ENCODE measurements at places on chromosomes 6 and 20.
A peak's percentile ranks its signal among the peaks of the same experiment; 100 is the strongest.

DNA sequence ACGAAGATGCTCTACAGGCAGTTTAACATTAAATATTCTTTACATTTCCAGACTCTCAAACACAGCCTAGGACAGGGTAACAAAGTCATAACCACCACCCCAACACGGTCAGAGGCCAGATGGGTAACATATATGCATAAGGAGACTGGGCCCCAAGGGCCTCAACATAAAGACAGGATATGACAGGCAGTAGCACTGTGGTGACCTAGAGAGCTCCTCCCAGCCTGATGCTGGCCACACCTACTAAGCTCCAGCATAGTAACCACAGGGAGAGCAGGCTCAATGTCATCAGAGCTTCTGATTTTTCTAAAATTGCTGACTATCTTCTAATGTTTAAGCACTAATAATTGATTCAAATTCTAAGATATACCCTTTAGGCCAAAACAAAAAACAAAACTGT, 21.7 kb downstream of the SMLR1 start:
- no peak for DNase-seq

DNA sequence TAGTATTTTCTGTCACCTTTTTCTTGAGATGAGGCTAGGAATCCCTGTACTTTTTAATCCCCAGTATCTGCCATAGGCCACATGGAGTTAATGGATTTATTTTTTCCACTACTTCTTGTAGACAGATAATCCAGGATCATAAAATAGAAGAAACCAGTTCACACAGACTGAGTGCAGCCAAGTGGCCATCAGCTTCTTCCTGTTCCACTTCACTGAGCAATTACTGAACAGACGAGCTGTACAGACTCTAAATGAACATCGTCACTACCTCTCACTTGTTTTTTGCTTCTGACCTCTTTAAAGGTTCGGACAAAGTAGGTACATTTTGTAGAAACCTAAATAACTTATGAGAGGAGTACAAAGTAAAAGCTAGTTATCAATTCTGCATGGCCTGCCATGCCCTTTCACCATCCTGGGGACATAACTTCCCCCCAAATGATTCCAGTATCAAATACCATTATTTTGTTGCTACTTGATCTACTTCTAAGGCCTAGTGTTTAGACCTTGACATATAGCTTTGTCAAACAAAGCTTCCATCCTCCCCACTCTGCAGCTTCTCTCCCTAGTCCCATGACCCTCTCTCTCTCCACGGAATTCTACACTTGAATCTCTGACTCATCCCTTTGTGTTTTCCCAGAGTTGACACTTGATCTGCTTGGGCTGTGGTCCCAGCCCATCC, 34.4 kb upstream of the ARHGAP18 start:
- peak; percentile 69 for DNase-seq

- DNase-seq, result no peak
Observed at GRCh38 chr6:66226109-66226508, 519.1 kb upstream of the EYS start.

DNA sequence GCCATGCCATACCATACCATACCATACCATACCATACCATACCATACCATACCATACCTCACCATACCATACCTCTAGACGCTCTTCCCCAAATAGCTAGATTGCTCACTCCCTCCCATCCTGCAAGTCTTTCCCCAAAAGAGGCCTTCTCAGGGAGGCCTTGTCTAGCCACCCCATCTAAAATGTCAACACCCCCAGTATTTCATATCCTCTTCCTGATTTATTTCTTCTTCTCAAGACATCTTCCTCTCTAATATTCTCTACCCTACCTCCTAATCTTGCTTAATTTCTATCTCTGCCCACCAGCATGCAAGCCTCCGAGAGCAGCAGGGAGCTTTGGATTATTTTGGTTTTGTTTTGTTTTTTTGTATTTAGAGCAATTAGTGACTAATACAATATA, 225.2 kb upstream of the RREB1 start:
- DNase-seq, result no peak

DNA sequence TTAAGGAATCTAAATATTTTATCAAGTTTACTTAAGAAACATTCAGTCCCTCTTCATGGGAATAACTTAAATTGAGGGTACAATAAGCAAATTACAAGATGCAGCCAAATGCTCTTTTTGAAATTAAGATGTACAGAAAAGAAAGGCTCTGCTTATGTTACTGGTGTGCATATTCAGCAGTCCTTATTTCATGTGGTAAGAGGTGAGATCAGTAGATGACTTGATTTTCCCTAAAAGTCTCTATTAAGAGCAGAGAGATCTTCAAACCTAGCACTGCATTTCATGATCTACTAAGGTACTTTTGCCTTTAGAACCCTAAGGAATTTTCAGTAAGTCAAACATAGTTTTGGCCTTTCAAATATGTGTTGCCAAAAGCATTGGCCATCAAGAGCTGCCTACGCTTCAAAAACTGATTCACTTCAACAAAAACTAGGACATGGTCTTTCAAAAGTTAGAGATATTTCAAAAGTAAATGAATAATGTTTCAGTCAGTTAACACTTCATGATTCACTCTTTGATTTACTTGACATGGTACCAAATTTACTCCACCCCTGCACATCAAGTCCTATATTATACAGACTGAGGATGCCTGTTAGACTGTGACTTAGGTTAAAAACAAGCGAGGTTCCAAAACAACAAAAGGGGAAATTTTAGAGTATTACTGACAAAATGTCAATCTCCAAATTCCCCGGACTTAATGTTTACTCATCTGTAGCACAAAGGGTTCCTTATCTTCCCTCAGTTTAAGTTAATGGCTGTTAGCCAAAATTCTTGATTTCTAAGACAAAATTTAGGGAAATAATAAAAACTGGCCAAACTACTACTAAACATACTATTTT, 19.2 kb downstream of the C6orf62 start:
- DNase-seq, result no peak

GRCh38 chr6:166716910-166717617, 90.0 kb upstream of the RPS6KA2 start:
- no peak for DNase-seq

DNA sequence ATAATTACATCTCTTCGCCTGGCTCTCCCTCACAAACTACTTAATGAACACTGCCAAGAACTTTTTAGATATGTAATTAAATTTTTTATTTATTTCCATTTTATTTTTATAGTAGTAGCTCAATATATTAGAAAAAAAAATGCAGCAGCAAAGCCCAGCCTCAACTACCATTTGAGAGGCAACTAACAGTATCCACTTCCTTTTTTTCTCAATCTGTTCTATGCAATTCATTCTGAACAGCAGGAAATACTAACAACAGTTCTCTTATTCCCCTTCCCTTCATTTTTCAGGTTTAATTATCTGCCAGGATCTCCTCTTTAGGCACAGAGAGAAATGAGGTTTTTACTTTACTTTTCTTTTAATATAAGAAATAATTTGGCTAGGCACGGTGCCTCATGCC, 112.7 kb downstream of the ZNF217 start:
- DNase-seq, result no peak

- no peak for DNase-seq
Observed at GRCh38 chr20:828987-829386, 4.5 kb upstream of the FAM110A start.

- no peak for DNase-seq
Observed at GRCh38 chr6:135088818-135089809, 34.5 kb upstream of the HBS1L start.

DNA sequence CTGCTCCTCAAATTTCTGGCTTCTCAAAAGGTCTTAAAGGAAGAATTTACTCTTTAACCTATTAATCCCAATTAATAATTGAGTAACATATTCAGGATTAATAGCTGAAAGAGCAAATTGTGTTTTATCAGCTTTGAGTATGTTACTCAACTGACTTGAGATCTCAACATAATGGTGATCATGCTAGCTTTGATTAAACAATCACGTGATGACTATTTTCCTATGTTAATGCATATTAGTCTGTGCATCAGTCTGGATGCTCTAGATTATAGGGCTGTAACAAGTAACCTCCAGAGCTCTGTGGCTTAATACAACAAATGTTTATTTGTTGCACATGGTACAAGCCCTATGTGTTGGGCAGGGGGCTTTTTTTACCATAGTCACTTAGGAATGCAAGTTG, 313.4 kb upstream of the BTBD3 start:
- DNase-seq, result no peak

DNA sequence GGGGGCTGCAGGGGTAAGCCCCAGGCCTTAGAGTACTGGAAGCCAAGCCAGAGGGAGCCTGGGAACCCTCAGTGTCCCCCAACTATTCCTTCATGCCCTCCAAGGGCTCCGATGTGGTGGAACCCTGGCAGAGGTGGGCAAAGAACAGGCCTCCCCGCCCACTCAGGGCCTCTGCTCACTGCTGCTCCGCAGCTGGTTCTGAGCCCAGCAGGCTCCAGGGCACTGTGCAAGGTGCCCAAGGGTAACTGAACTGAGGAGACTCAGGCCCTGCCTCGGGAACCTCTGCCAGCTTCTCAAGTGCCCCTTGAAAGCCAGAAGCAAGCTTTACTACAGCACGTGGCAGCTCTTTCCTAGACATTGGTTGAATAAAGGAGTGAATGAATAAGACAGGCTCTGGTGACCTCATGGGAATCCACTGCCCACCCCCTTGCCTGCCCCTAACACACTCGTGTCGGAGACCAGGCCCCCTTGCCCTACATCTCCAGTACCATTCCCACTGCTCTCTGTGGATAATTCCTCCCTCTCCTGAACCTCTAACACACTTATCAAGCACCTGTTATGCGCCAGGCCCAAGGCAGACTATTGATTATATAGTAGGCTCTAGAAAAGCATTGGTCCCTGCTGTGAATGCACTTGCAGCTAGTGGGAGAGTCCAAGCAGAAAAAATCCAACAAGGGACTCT, 55.0 kb downstream of the TOX2 start:
- DNase-seq, result no peak

DNA sequence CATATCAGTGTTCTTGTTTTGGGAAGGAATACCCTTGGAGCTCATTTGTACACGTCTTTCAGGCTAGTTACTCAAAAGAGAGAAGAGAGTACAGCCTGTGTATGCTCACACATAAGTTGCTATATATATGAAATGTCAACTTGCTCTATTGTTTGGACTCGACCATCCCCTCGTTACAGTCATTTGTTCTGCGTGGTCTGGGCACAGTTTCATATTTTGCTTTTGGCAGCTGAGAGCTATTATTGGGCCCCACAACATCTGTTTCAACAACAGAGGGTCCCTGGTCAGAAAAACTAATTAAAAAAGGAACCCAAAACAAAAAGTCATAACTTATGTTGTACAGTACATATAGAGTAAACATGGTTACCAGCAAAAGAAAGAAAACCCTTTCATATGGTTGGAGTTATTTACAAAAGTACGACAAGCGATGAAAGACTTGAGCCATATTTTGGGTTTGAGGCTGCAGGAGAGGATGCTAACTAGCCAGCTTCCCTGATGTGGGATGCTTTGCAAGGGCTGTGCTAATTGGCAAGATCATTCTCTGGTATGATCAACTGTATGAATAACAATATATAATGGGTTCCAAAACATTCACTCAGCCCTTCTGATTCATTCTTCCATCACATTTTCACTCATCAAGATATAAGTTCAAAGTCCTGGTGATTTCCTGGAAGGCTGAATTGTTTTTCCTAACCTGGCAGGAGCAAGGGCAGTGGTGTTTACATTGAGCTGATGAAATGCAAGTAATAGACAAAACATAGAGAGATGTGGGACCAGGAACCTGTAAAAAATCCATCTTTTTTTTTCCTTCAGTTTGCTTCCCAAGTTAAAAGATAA, 137.9 kb downstream of the RPS12 start:
- DNase-seq, result no peak

DNA sequence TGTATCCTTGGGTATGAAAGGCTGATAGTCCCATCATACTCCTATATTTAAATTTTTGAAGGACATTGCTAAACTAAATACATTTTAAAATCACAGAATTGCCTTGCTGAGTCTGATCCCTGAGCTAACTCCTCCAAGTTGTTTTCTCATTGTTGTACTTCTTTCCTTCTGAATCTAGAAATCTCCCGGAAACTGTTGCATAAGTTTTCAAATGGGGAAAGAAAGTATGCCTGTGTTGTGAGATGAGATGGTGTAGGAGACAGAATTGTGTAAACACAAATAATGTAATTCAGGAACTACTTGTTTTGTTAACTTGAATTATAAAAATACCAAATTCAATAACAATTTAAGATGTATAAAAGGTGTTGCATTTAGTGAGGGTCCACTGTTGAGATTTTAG, 7.3 kb downstream of the PNRC1 start:
- DNase-seq, result no peak

DNA sequence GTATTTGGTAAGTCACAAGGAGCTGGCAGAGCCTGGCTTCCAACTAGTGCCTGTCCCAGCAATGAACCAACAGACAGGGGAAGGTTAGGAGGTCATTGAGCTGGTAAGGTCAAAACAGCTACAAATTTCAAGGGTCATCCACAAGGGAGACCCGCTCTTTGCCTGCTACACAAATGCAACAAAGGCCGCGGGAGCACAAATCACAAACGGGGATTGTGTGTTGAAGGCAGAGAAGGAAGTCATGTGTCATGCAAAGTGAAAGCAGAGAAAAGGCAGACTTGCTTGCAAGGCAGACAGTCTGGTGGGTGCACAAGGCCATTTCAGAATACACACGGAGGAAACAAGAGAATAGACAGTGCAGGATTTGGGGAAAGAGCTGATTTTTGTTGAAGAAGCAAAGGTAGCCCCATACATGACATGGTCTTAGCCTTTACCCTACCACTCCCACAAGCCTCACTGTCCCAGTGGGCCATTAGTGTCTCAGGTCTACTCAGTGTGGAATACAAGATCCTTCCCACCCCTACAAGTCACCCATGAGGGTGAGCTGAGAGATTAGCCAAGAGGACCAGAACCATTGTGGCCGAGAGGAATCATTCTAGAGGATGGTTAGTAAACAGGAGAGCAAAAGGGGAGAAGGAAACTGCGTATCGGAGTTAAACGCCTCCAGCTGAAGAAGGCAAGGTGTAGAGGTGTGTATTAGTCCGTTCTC, 18.1 kb upstream of the SAMHD1 start:
- DNase-seq, result no peak

DNA sequence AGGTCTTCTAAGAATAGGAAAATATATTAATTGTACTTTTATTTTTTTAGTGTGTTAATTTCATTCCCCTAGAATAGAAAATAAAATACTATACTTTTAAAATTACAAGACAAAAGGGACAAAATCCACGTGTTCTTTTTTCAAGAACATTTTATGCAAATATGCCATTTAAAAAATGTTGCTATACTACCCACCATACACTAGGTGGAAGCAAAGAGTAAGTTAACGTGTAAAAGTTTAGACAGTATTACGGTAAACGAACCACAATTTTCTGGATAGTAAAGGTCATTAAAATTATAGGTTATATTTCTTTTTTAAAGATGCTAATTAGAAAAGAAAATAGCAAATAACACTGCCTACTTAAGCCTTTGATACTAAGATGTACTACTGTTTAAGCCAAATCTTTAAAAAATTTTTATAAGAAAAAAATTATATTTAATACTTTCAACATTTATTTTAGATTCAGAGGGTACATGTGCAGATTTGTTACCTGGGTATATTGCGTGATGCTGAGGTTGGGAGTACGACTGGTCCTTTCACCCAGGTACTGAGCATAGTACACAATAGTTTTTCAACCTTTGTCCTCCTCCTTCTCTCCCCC, 287.6 kb downstream of the PHF3 start:
- peak; percentile 26 for DNase-seq

DNA sequence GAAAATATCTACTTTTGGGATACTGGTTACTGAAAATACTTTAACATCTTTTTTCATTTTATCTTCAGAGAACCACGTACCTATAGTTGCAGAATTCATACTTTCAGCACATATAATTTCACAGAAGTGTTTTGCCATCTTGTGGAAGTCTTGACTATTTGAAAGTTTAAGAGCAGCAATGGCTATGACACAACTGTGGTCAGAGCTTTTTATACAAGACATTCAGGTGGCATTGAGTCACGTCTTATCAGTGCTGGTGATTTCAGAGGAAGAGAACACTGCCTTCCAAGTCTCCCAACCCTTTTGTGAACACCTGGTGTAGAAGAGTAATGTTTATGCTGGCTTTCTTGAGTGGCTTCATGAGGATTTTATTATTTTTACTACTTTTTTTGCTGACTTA, 171.6 kb downstream of the ARID1B start:
- DNase-seq, result peak; percentile 79

All from RCC 7860 (cell line).